ENCODE measurements at places on chromosomes 2 and 18.
A peak's percentile ranks its signal among the peaks of the same experiment; 100 is the strongest.

- no peak for DNase-seq
Observed at GRCh38 chr2:41884718-41885117, 163.1 kb upstream of the PKDCC start.

- DNase-seq, result no peak
Observed at GRCh38 chr2:100887039-100887578, 67.2 kb downstream of the NPAS2 start.

GRCh38 chr2:161030260-161031063, 129.8 kb upstream of the TANK start:
- no peak for DNase-seq

DNA sequence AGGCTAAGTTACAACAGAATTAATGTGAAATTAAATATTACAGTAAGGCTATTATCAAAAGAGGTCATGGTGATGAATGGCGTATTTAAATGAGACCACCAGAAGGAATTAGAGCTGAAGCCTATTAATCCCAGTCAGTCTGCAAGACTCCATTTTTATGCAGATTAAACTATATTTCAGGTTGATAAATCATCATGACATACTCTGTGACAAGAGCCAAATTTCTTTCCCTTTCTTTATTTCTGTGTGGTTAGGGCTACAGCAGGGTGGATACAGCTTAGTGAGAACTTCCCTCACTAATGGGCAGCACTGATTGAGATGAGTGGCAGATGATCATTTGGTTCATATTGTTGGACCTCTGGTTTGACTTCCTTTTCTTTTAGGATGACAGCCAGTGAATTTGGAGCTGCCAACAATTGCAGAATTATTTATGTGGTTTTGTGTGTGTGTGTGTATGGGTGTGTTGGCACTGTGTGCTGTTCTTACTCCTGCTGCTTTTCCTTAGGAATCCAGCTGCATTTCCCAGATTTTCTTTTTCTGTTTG, 481.3 kb downstream of the PIK3C3 start:
- no peak for DNase-seq

- peak; percentile 57 for DNase-seq
Observed at GRCh38 chr2:64283641-64284361, 139.6 kb upstream of the PELI1 start.

DNA sequence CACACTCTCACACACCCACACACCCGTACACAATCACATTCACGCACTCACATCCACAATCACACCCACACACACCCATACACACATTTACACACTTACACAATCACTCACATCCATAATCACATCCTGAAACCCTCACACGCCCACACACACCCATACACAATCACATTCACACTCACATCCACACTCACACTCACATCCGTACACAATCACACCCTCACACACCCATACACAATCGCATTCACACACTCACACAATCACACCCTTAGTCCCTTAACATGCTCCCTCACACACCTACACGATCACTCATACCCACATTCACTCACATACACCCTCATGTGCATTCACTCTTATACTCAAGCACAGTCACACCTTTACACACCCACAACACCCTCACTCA, 105.8 kb downstream of the ITGB1BP1 start:
- DNase-seq, result no peak

DNA sequence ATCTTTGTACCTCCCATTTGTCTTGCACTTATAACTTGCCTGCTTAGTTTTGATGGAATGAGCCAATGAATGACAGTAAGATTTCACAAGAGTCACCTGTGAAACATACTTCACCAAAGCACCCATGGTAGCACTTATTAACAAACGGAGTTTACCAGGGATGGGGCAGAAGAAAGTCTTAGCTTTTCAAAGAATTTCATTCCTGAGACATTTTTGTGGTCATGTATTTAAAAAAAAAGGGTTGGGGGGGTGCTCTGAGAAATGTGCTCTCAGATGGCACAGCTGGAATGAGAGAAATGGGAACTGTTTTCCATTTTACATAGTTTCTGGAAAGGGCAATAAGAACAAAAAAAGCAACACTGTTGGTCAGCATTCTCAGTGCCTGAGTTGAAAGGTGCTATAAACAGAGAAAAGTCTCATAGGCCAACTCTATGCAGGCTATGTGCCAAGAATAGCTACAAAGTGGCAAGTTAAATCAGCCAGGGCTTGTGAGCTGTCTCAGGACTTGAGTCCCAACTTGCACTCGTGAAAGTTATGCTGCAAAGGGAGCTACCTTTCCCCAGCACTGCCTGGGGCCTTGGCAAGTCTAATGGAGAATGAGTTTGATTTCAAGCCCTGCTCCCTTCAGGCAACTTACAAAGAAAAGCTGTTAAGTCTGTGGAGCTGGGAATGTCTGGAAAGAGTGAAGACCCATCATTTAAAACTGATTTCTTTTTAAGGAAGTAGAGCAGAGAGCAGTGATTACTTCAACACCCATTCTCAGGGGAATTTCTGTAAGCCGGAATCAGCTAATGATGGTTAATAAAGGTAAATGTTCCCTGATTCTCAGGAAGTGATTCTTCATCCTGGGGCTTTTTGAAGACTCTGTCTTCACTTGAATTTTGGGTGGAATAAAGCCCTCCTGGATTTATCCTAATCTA, 170.6 kb downstream of the SLC8A1 start:
- no peak for DNase-seq

- no peak for DNase-seq
Observed at GRCh38 chr18:46034230-46034629, 37.8 kb downstream of the PSTPIP2 start.

- DNase-seq, result no peak
Observed at GRCh38 chr2:120251880-120252224, 800 bp upstream of the RALB start.

GRCh38 chr2:107502539-107502938, 324.2 kb upstream of the RGPD4 start:
- no peak for DNase-seq

- DNase-seq, result no peak
Observed at GRCh38 chr2:226080334-226080733, 680.8 kb downstream of the NYAP2 start.

- DNase-seq, result no peak
Observed at GRCh38 chr2:223887127-223887526, 49.7 kb upstream of the AP1S3 start.

DNA sequence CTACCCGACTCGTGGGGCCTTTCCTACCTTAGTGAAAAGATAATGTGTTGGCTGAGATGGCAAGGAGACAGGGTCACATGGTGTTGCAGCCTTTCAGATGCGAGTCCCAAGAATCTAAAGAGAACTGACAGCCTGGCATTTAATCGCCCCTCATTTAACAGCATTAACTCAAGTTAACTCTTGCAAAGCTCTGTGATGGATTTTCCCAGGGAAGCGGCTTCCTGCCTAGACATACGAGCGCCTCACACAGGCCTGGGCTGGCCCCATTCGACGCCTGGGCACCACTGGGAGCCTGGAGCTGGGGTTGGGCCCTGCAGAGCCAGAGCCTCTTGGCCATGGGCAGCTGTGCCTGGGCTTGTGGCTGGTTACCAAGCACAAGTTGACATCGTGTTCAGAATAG, 140.8 kb downstream of the SEPTIN10 start:
- DNase-seq, result no peak

DNA sequence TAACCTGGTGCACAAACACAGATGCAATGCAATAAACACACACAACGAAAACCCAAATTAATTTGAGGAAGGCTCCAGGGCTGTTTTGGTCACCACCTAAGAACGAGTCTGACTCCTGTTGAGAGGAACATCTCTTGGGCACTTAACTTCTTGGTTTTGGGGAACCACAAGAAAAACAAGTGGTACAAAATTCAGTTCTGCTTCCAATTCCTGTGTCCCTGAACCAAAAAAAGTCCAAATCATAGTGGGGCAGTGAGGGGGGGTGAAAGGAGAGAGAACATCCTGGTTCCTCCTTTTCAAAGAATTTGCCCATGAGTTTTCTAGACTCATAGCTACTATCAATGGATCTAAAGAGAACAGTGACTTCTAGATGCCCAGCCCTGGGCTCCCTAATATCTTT, 143.6 kb downstream of the COL4A4 start:
- DNase-seq, result no peak

DNA sequence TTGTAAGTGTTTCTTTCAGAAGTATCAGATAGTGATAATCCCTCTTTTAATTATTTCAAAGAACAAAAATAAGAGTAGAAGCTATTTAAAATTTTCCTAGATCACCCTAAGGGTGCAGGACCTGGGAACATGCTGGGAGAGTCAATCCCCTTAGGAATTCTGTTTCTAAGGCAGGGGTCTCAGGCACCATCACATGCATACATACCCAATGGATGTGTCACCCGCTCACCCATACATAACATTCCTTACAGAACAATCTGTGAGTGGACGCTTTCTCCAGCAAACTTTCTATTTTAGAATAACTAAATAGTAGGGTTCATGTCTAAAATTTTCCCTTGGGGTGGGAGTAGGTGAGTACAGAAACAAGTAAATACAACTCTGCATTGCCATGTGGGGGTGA, 8.4 kb downstream of the DSEL start:
- DNase-seq, result no peak

- DNase-seq, result no peak
Observed at GRCh38 chr2:54103454-54104314, 11.7 kb upstream of the ACYP2 start.

Measured in CD4-positive, alpha-beta T cell (primary cell).